ENCODE measurements at places on chromosomes 11 and 22.

DNA sequence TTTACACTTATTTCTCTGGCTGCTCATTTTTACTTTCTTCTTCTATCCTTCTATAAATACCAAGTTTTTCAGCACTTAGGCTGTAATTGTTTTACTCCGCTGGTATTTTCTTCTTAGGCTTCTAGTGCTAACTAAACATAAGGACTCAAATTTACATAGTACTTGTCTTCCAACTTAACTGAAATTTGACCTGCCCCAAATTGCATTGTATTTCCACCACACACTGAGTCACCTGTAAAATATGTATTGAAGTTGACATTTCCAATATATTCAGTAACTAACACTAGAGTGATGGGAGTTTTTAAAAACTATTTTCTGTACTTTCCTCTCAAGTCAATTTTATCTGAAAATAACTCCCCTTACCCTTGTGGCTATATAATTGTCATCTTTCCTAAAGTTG lies 1794.1 kb upstream of the RAG2 start:
- no peak for DNase-seq

GRCh38 chr11:3199537-3200295 lies 18.9 kb downstream of the MRGPRG start:
- DNase-seq = no peak

DNA sequence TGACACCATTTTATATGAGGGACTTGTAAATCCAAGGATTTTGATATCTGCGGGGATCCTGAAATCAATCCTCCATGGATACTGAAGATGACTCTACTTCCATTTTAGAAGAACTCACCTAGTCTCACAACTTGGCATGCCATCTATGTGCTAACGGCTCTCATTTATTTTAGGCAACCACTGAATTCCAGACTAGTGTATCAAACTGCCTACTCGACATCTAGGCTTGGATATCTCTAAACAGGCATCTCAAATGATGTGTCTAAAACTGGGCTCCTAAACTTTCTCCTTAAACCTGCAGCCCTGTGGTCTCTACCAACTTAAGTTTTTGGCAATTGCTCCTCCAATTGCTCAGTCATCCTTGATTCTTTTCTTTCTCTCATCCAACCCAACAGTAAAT lies 31.2 kb upstream of the CLNS1A start:
- DNase-seq = no peak

GRCh38 chr11:65188486-65188885 lies 6.8 kb downstream of the CAPN1 start:
- DNase-seq = no peak

GRCh38 chr11:134792677-134793076 lies 380.6 kb upstream of the B3GAT1 start:
- no peak for DNase-seq

DNA sequence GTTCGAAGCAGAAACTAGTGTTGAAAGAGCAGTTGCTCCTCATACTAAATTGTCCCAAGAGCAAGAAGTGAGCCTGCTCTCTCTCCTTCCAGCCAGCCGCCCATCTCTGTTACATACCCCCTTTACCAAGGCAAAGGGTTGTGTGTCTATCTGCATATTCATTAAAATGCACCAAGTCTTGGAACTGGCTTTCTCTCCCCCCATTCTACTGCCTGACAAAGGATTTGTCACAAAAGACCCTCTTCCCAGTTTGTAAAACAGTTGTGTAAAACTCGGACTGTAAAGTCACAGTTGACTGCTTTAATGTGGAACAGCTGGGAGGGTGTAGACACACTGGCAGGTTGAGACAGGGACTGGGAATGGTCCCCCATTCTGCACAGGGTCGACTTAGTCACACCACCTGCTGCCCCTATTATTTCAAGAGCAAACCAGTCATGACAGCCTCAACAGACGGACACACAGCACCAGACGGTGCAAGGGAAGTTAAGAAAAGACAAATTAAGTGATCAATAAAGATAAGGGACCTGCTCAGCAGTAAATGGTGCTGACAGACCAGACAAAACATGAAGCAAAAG lies 60.0 kb upstream of the HTATIP2 start:
- DNase-seq = no peak

- DNase-seq = no peak
These were observed 77.9 kb downstream of the KCNQ1OT1 start for GRCh38 chr11:2621894-2622293.

All from activated CD8-positive, alpha-beta memory T cell treated with anti-CD3 and anti-CD28 coated beads, Interleukin-2, amount 10 ng/mL, durations not matched to agents 7 days and 5 days (primary cell).